Left ventricle myocardium inferior (tissue), 1 donor: ENCODE measurements at places on chromosomes 7 and 10. TPM values are rescaled to one million over a fixed set of nuclear protein-coding genes. Genes with fewer than 3 reads are reported as not detected.

CLEC5A gene
- total RNA-seq = 0.47 TPM

DNA sequence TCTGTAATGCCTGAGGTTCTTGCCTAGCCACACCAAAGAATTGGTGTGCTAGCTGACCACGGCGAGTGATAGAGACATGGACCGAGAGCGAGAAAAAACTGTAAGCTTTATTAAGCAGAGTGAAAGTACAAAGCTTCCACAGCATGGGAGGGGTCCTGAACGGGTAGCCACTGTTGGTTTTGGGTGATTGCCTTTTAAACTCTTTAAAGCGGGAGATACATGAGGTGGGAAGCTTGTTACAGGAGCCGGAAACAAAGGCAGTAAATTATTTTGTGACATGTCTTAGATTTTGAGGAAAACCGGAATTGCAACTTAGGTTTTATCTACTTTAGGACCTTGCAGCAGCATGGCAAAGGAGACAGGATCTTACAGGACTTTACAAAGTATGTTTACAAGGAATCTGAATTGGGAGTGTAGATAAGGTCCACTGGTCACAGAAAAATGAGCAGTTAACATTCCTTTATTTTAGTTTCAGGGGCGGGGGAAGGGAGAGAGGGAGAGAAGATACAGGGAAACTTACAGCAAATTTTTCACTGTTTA lies 252.7 kb upstream of the MBL2 start:
- DNase-seq = no peak
- H3K27ac ChIP-seq = no peak overlapping the region
- H3K36me3 ChIP-seq = no peaks in the 10 kb centered on the region
- peak overlapping the region; percentile 29 for H3K4me3 ChIP-seq
- no peaks in the 10 kb centered on the region for H3K27me3 ChIP-seq

DNA sequence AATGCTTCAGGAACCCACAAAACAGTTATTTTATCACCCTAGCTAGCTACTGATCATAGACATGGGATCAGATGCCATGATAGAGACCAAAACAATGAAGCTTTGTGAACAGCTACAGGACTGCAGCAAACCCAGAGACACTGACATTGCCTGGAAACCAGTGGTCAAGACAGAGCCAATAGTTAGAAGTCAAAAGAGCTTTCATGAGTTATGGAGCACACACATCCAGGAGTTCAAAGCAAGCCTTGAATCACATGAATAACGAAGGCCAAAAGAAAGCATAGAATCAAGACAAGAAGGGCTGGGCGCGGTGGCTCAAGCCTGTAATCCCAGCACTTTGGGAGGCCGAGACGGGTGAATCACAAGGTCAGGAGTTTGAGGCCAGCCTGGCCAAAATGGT lies 34.5 kb upstream of the GSAP start:
- H3K27me3 ChIP-seq = no peaks in the 10 kb centered on the region
- H3K36me3 ChIP-seq = no peaks in the 10 kb centered on the region
- no peak overlapping the region for H3K4me3 ChIP-seq
- peaks cover 24% of the 10 kb centered on the region for H3K4me1 ChIP-seq
- DNase-seq = no peak

DNA sequence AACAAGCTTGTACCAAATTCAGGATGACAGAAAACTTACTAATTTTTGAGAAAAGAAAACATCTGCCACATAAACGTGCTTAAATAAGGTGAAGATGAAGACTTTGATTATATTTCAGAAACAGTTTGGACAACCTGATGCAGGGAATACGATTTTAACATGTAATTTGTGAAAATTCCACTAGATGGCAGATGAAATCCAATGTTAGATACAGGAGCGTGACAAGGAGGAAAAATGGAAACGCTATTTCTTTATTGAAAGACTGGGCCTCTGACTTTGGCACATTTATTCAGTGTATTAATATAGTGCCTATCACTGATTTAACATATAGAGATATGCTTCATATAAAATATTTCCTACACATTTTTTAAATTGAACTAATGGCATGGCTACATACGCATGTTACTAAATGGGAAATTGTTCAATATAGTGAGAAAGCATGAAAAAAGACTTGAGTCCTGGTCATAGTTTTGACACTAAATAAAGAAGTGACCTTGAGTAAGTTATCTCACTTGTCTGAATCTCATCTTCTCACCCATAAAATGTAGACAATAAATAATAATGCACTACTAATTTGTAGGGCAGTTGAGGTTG lies 60.7 kb downstream of the CD36 start:
- no peak overlapping the region for H3K4me3 ChIP-seq
- H3K36me3 ChIP-seq = no peaks in the 10 kb centered on the region
- no peaks in the 10 kb centered on the region for H3K27me3 ChIP-seq
- no peak overlapping the region for H3K27ac ChIP-seq

NUTM2D gene
- 6.0 TPM for total RNA-seq

DNA sequence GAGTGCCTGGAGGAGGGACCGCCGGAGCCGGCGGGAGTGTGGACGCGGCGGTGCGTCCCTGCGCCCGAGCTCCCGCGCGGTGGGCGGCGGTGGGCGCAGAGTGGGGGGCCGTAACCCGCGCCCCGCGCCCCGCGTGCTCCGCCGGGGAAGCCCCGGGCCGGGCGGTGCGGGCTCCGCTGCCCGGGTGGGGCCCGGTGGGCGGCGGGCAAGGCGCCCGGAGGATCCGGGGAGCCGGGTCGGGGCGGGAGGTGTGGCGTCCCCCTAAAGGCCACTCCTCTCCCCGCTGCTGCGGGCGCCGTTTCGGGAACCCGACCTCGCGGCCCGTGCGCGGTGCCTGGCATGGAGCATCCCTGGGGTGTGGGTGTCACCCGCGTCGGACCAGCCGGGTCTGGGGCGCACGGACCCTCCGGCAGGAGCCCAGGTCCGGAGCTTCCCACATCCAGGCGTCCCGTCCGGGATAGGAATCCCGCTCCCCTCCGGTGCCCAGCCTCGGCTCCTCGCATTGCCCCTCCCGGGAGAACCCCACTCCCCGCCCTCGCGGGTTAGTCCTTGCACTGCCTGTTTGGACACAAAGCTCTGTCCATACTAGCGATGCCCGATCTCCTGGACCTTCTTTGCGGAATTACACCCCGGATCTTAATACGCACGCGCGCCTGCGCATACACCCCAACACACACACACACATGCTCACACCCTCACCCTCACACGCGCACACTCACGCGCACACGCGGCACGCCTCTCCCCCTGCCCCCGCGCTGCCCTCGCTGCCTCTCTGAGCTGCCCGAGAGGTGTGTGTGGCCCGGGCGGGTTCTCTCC lies 723 bp downstream of the MTURN start:
- H3K4me3 ChIP-seq = peak overlapping the region; percentile 98
- DNase-seq = peak; percentile 58
- H3K27me3 ChIP-seq = no peaks in the 10 kb centered on the region
- peak overlapping the region; percentile 96 for H3K27ac ChIP-seq
- H3K4me1 ChIP-seq = peaks cover 45% of the 10 kb centered on the region

- H3K27ac ChIP-seq = no peak overlapping the region
- H3K4me1 ChIP-seq = no peaks in the 10 kb centered on the region
- H3K36me3 ChIP-seq = peaks cover 100% of the 10 kb centered on the region
- H3K27me3 ChIP-seq = no peaks in the 10 kb centered on the region
- DNase-seq = no peak
Measured at GRCh38 chr10:73796766-73797165, 11.4 kb downstream of the ZSWIM8 start.

CLDN3 gene
- total RNA-seq = not detected

GRCh38 chr10:110775020-110775375 lies 96.7 kb upstream of the PDCD4 start:
- no peak overlapping the region for H3K4me3 ChIP-seq
- no peaks in the 10 kb centered on the region for H3K36me3 ChIP-seq
- H3K27ac ChIP-seq = peak overlapping the region; percentile 85
- no peak for DNase-seq
- no peaks in the 10 kb centered on the region for H3K27me3 ChIP-seq

DNA sequence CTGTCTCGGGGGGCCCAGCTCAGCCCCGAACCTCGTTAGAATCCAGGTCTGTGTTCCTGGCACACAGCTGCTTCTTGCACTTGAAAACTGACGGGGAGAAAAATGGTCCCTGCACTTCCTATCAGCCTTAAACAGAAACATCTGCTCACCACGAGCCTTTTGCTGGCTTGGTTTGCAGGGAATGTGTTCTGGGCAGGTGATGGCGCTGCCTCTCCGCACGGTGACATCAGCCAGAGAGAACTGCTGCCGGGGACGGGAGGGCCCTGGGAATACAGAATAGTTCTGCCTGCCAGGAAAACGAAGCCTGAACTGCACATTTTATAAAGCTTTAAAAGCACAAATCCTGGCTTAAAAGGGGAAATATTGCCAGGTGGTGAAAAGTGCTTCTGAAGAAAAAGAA lies 622.5 kb downstream of the TYW1 start:
- H3K4me1 ChIP-seq = peaks cover 19% of the 10 kb centered on the region
- no peaks in the 10 kb centered on the region for H3K36me3 ChIP-seq
- H3K27ac ChIP-seq = peak overlapping the region; percentile 75

OGDHL gene
- 4.5 TPM for total RNA-seq

- no peak overlapping the region for H3K27ac ChIP-seq
- H3K4me1 ChIP-seq = peaks cover 29% of the 10 kb centered on the region
- DNase-seq = peak; percentile 27
- no peaks in the 10 kb centered on the region for H3K36me3 ChIP-seq
- peaks cover 74% of the 10 kb centered on the region for H3K27me3 ChIP-seq
Measured at GRCh38 chr7:130486114-130486953, 5.6 kb upstream of the MEST start.

LBX1 gene
- total RNA-seq = not detected

SLC26A3 gene
- 0.33 TPM for total RNA-seq

GRCh38 chr7:32890793-32891042 lies 842 bp downstream of the KBTBD2 start:
- H3K4me3 ChIP-seq = peak overlapping the region; percentile 84
- H3K4me1 ChIP-seq = peaks cover 65% of the 10 kb centered on the region
- no peaks in the 10 kb centered on the region for H3K27me3 ChIP-seq

DNA sequence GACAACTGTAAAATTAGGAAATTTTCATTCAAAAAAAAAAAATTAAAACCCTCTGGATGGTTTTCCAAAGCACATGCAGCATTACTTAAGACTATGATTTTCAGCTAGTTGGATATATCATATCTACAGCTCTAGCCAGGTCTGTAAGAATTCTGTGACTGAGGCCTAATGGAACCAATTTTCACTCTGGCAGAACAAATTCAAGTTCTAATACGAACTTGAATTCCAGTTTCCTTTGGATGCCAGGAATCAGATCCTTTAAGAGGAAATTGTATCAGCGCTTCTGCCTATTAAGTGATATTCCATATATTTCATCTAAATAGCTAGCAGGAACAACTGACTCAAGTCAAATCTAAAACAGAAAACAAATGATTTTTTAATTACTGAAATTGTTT lies 34.8 kb downstream of the SKIDA1 start:
- peaks cover 15% of the 10 kb centered on the region for H3K4me1 ChIP-seq
- no peak overlapping the region for H3K4me3 ChIP-seq
- no peaks in the 10 kb centered on the region for H3K27me3 ChIP-seq
- H3K27ac ChIP-seq = no peak overlapping the region
- no peak for DNase-seq

DNA sequence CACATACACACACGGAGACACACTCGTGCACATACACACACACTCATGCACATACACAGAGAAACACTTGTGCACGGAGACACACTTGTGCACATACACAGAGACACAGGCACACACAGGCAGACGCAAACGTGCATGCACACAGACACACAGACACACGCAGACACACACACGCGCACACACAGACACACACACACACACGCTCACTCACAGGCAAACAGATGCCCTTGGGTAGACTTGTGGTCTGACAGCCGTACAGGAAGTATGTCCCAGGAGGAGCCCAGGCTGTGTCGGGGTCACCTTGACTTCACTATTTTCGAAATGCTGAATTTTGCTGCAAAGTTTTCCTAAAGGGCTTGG lies 538.0 kb downstream of the DNAJB6 start:
- no peaks in the 10 kb centered on the region for H3K36me3 ChIP-seq
- peaks cover 10% of the 10 kb centered on the region for H3K4me1 ChIP-seq
- no peak for DNase-seq
- no peak overlapping the region for H3K4me3 ChIP-seq

SORBS1 gene
- 896 TPM for total RNA-seq

TEX47 gene
- total RNA-seq = not detected
